ENCODE measurements at places on chromosomes 2 and 18.

- DNase-seq: no peak
These were observed 6.0 kb downstream of the ITM2C start for GRCh38 chr2:230870544-230871360.

DNA sequence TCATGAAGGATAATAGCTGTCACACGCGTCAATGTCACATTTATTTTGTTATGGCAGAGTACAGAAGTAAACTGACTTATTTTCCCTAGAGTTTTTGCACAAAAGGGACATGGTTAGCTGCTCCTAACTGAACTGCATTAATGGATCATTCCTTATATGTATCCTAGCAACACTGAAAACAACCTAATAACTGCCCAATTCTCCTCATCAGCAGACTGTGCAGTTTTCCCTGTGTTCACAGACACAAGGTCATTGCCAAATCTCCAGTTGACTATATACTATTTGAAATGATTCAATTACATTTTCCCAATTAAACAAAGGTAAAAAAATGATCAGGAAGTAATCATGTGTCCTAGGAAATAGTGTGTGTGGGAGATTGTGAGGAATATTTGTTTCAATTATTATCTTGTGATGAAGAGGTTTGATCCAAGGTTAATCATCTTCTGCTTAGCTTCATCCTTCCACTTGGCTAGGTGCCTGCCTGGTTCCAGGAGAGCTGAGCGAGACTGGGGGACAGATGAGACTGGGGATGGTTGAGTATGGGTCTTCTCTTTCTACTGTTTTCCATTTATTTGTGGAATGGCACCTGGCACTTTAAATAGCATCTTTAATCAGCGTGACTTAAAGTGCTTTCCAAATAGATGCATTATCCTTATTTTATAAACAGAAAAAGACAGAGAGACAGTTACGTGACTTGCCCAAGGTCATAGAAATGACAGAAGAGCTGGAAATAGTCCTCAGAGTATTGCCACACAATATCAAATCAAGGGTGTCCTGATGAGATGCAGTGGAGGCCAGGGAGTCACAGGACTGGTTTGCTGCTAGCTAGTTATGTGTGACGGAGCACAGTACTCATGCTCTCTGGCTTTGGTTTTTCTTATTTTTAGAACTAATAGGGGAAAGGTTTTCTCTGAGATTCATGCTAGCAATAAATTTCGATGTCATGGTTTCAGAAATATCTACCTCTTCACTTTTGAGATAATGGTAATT, 335.6 kb downstream of the PIK3C3 start:
- DNase-seq: no peak

DNA sequence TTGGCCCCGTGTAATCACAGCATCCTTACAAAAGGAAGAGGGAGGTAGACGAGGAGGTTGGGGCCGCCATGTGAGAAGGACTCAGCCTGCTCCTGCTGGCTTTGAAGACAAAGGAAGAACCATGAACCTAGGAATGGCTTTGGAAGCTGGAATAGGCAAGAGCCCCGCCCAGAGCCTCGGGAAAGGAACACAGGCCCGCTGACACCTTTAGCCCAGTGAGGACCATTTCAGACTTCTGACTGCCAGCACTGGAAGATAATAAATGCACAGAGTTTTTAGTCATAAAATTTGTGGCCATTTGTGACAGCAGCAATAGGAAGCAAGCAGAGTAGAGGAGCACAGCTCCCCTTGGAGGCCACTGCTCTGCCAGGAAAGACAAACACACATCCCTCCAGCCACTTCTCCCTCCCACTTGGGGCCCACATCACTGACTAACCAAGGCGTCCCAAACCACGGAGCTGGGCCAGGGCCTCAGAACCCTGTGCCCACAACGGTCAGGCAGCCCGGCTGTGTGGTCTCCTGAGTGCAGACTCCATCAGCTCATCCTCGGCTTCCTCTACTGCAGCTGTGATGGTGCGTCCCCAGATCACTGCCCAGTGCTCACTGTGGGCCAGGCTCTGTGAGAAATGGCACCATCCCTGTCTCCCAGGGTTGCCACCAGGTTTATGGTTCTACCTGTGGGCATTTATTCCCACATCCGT, 39.7 kb downstream of the TFCP2L1 start:
- DNase-seq: no peak

GRCh38 chr2:106582148-106583143, 95.3 kb downstream of the CD8B2 start:
- peak; percentile 51 for DNase-seq

- DNase-seq: no peak
These were observed 577 bp upstream of the GLI2 start for GRCh38 chr2:120734930-120735651.

Measured in stimulated activated CD4-positive, alpha-beta T cell treated with anti-CD3 and anti-CD28 coated beads, Interleukin-4, amount 100 ng/mL, for 4 hours (primary cell).